ENCODE measurements at places on chromosomes 6 and 20. TPM values are rescaled to one million over a fixed set of nuclear protein-coding genes. Genes with fewer than 3 reads are reported as not detected.

The ZC2HC1B gene
- not detected for total RNA-seq

The ILRUN gene
- total RNA-seq: 75.9 TPM

The RIPPLY2 gene
- not detected for total RNA-seq

The ZC3H12D gene
- 2.8 TPM for total RNA-seq

The MBOAT1 gene
- 17.3 TPM for total RNA-seq

The SNAI1 gene
- total RNA-seq: 5.1 TPM

The ULBP1 gene
- 1.6 TPM for total RNA-seq

The PAX1 gene
- total RNA-seq: not detected

The TRIM31 gene
- total RNA-seq: not detected

The SPATS1 gene
- total RNA-seq: 0.91 TPM

The NOX3 gene
- not detected for total RNA-seq

The PIM1 gene
- total RNA-seq: 71.7 TPM

The PGC gene
- total RNA-seq: 4,380 TPM

The REM1 gene
- 2.4 TPM for total RNA-seq

The SLC17A9 gene
- 15.4 TPM for total RNA-seq

The SYNCRIP gene
- 64.8 TPM for total RNA-seq

The COL9A1 gene
- 0.30 TPM for total RNA-seq

The TCF15 gene
- not detected for total RNA-seq

The KIF25 gene
- total RNA-seq: 0.30 TPM

The GMNN gene
- 10.3 TPM for total RNA-seq

The HBS1L gene
- 43.5 TPM for total RNA-seq

The MAPK13 gene
- total RNA-seq: 84.6 TPM

The HLA-DOB gene
- total RNA-seq: 5.2 TPM

The FAM83C gene
- total RNA-seq: not detected

The SLC2A10 gene
- total RNA-seq: 93.2 TPM

The ASIP gene
- 0.47 TPM for total RNA-seq

All from upper lobe of left lung (tissue), 6 donors.